ENCODE measurements at places on chromosomes 5 and 9. TPM values are rescaled to one million over a fixed set of nuclear protein-coding genes. Genes with fewer than 3 reads are reported as not detected.

The SPINK13 gene
- 0.37 TPM for total RNA-seq

The MYOT gene
- not detected for total RNA-seq

The IL13 gene
- total RNA-seq: not detected

The FCN2 gene
- not detected for total RNA-seq

The BRINP1 gene
- 2.3 TPM for total RNA-seq

The IL31RA gene
- total RNA-seq: 1.2 TPM

The ANKRD55 gene
- not detected for total RNA-seq

The CORO2A gene
- 0.44 TPM for total RNA-seq

The PCDHGA12 gene
- 21.5 TPM for total RNA-seq

The LCNL1 gene
- 0.66 TPM for total RNA-seq

The FAM163B gene
- not detected for total RNA-seq

The MOB3B gene
- total RNA-seq: 0.12 TPM

The SMC5 gene
- 29.5 TPM for total RNA-seq

The TMOD1 gene
- 0.87 TPM for total RNA-seq
